Heart right ventricle (tissue), 16 donors: ENCODE measurements at places on chromosomes 2 and 18.

DNA sequence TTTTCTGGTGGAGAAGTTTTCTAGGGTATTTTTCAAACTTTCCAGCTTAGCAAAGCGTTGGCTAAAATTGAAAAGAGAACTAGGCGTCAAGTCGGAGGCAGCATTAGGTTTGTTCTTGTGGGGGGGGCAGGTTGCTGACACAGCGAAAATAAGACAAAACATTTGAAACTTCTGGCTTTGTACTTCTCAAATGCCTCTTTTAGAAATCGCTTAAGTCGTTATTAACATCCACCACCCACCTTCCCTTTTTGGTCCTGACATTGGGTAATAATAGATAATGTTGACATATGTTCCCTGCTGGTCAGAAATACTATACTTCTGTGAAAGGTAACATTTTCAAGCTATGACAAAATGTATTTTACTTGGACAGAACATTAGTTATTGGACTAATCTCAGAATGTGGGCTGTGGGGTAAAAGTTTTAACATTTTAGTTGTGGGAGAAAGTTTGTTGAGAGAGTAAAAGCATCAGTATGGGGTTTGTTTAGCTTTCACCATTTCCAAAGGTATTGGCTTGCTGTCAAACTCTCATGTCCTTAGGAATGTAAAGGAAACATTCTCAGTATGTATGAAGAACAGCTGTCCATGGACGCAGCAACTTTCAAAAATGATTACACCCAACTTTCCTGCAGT lies 88.1 kb upstream of the ZEB2 start:
- peak; percentile 25 for DNase-seq

DNA sequence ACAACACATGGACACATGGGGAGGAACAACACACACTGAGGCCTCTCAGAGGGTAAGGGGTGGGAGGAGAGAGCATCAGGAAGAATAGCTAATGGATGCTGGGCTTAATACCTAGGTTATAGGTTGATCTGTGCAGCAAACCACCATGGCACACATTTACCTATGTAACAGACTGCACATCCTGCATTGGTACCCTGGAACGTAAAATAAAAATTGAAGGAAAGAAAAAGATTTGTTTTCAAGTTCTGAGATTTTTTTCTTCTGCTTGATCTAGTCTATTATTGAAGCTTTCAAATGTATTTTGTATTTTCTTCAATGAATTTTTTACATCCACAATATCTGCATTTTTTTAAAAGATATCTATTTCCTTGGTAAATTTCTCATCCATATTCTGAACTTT lies 59.3 kb upstream of the SLC4A10 start:
- DNase-seq: no peak

DNA sequence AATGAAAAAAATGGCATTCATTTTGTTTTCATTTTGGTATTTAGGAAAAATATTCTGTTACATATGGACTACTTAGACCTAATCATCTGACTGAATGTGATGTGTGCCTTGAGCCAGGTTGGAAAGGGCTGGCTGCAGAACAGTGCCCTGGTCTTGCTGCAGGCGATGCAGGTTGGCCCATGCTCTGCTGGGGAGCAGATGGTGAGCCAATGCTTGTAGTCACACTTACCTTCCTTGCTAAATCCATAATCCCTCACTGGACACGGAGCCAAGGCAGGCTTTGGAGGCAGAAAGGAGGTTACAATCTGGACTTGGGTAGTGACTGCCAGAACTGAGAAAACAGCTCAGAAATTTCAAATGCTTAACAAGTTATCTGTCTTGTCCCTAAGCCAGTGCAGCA lies 228.7 kb downstream of the ARHGAP15 start:
- no peak for DNase-seq

DNA sequence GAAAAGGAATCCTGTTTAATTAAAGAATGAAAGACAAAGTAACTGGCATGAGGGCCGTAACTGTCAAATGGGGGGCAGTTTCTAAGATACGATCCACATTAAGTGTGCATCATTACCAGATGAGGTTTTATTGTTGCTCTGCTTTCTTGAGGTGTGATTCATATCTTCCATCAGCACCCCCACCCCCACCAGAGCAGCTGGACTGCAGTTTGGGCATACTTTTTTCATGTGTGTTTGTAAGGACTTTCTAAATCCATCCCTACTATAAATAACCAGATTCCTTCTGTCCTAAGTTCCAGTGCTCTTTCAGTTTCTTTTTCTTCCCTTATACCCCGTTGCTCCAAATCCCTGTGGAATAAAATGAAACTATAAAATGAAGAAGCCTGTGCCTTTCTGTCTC lies 142.1 kb downstream of the CDCA7 start:
- no peak for DNase-seq

- no peak for DNase-seq
Measured at GRCh38 chr18:26721854-26722564, 143.5 kb downstream of the AQP4 start.

- no peak for DNase-seq
Measured at GRCh38 chr2:221961561-221961960, 337.2 kb downstream of the PAX3 start.
